GM23248 (cell line): ENCODE measurements at places on chromosomes 1 and 21. TPM values are rescaled to one million over a fixed set of nuclear protein-coding genes. Genes with fewer than 3 reads are reported as not detected.

Gene THEM5
- not detected in 2 replicates for total RNA-seq

Gene IL12RB2
- total RNA-seq: not detected in 2 replicates

Gene EXTL1
- 3.4 and 5.5 TPM in 2 replicates for total RNA-seq

Gene PCAT6
- not detected in 2 replicates for total RNA-seq

Gene BSND
- not detected in 2 replicates for total RNA-seq

Gene UMODL1
- not detected in 2 replicates for total RNA-seq

Gene TMEM269
- not detected in 2 replicates for total RNA-seq

Gene ECE1
- 100 and 124 TPM in 2 replicates for total RNA-seq

Gene ATP1A2
- total RNA-seq: 0.11 and 0.13 TPM in 2 replicates

Gene NBPF12
- 4.5 and 6.2 TPM in 2 replicates for total RNA-seq

Gene PBXIP1
- total RNA-seq: 70.4 and 72.2 TPM in 2 replicates

Gene OPRD1
- not detected in 2 replicates for total RNA-seq

Gene RIMS3
- 0.25 TPM in 1 of 2 replicates, not detected in the other for total RNA-seq

DNA sequence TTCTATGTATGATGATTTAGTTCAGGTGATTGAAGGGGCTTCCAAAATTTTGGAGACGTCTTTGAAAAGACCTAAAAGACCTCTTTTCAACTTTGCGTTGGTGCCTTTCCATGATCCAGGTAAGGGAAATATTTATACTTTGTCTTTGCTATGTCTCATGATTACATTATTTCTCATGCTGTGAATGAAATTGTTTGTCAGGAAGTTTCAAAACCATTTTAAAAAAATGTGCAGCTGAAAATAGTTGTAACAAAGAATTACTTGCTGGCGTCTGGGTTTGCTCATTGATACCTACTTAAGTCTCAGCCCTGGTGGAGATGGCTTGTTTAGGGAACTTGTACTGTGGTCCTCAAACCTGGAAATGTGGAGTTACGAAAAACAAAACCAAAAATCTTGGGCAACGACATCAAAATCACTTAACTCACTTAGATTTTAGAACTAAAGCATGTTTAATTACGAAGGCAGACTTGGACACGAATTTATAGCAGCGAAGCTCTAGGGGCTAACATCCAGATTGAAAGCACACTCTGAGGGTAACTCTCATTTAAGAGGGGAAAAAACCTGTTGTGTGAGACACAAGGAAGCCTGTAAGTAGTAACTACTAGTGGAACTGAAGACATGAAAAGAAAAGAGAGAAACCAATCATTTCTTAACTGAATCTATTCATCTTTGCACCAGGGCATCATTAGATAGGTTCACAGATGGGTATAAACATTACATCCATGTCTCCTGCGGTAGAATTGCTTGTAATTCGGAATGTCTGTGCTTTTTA is 924 bp downstream of the HMCN1 start:
- DNase-seq: peak; percentile 46

DNA sequence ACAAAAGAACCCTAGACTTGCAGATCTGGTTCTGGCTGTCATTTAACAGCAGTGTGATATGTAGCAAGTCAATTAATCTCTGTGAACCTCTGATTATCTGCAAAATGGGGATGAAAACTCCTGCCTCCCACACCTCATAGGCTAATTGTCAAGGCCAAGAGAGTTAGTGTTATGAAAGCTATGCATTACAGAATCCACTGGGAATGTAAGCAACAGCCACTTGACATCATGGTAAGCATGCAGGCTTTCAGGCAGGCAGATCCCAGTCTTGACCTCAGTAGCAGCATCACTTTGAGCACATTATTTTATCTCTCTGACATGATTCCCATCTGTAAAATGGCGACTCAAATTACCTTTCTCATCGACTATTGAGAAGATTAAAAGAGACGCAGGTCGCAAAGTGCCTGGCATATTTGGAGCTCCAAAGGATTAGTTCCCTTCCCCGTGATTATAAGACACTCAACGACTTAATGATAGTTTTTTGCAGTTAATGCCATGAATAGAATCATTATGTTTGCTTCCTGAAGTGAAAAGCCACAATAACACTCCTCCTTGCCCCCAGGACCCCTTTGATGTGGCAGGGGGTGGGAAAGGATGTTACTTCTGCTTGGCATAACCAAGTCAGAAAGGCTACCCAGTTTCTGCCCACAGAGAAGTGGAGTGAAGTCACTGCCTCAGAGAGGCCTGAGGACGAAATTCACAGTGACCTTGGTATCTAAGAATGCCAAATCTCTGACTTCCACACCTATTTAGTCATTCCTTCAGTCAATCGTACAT is 273.0 kb upstream of the NFIA start:
- no peak for DNase-seq

DNA sequence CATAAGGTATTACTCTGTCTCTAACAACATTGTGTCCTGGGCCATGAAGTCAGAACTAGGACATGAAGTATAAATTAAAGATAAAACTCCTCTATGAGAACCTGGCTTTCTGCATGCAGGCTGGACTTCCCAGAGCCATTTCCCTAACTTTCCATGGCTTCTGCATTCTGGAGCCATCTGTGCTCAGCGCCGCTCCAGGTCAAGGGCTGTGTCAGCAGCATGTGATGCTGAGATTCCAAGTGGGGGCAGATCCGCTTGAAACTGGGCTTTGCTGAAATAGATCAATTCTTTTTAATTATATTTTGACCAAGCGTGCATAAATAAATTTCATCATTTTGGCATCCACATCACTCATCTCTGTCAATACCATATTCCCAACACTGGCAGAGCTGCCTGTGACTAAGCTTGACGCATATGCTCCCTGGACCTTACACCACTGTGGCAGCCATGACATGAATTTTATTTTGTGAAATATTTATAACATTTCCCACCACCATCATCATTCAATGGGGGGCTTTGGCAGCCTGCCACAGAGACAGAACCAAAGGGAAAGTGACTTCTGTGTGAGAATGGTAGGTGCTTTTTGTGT is 110.4 kb upstream of the KCNK1 start:
- no peak for DNase-seq

GRCh38 chr1:162230096-162230495 is 146.6 kb downstream of the SPATA46 start:
- DNase-seq: peak; percentile 23

- no peak for DNase-seq
These were observed 8.9 kb upstream of the ZNF326 start for GRCh38 chr1:89986020-89986419.

- peak; percentile 54 for DNase-seq
These were observed 392.8 kb upstream of the CAMK1G start for GRCh38 chr1:209190591-209191261.

DNA sequence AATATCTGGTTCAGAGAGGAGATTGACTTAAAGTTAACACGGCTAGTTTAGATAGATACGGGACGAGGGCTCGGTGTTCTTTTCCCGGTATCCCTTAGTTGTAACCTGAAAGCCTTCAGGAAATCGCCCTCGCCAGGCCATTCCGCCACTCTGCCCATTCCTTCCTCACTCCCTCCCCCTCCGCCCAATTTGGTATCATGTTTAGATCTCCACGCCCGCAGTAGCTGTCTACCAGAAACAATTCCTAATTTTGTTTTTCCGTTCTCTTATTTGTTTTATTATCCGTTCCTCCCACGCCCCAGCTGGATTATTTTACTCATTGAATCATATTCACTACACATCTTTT is 685 bp upstream of the VAMP4 start:
- peak; percentile 81 for DNase-seq

DNA sequence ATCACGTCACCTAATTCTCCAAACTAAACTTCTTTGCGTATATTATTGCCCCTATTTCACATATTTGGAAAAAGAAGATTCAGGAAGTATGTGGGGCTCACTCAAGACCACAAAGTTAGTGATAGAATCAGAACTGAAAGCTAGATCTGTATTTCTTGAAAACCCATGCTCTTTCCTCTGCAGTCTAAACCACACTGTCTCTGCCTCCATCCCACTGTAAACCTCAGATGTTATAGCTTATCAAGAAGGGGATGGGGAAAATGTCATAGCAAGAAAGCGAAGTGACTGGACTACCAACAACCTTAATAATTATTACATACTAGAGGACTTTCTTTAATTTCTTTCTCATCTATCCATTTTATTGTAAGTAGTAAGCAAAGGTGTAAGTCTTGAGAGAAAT is 257.7 kb upstream of the SGIP1 start:
- DNase-seq: no peak

DNA sequence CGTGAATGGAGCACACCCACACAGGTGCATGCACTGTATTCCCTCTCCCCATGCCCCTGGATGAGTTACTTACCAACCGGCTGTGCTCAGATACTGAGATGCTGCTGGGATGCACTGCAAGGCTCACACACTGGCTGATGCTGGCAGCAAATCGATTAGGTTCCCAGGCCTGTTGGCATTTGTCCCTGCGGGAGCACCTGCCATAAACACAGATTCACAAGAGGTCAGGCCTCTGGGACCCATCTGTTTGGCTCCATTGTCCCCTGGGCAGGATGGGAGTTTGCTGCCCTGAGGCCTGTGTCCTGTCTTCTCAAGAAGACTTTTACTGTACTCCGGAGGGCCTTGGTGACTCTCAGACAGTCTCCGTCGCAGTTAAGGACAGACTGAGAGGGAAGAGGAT is 145.4 kb downstream of the PLXNA2 start:
- no peak for DNase-seq

DNA sequence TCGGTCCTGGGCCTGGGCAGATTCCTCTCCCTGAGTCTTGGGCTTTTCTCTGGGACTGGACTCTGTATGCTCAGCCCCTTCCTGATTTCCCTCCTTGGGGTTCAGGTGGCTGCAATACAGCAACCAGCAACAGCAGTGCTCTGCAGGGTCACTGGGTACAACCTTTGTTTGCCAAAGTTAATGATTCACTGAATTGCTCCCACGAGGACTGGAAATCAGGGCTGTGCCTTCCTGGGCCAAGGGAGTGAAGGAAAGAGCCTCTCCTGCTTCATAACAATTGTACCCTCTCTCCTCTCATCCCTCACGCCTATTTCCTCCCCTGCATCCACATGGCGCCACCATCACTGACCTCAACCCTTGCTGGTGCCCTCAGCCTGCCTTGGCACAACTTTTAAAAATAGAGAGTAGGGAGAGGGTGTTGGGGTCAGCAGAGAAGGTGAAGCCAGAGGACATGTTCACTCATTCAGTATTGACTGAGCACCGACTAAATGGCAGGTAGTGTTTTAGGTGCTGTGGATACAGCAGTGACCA is 52.8 kb upstream of the GOLT1A start:
- peak; percentile 41 for DNase-seq

- no peak for DNase-seq
These were observed 269.3 kb upstream of the LYPLAL1 start for GRCh38 chr1:218904416-218904815.

DNA sequence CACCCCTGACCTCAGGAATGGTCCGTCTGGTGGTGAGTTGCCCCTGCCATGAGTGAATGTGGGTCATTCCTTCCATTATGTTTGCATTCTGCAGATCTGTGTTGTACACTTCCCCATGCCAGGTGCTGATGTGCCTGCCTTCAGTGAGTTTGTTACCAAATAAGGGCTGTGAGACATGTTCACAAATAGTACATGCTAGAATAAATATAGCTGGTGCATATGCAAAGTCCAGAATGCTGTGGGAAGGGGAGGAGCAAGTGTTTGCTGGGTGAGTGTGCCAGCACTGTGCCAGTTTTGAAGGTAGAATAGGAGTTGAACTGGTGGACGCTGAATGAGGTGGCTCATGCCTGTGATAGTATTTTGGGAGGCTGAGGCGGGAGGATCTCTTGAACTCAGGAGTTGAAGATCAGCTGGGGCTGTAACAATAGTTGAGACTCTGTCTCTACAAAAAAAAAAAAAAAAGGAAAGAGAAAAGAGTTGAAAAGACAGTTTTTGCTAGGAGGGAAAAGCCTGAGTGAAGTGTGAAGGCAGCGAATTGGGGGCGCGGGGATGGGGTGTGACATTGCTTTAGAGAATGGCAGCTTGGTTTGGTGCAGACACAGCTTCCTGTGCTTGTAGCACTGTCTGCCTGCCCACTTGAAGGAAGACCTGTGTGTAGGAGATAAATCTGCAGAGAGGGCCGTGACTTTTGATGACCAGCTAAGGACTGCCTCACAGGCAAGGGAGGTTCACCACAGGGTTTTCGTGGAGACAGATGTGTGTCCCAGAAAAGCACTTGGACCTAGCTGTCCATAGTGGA is 61.1 kb downstream of the LGR6 start:
- DNase-seq: no peak

- no peak for DNase-seq
These were observed 6.5 kb upstream of the CLDN19 start for GRCh38 chr1:42746436-42747105.

DNA sequence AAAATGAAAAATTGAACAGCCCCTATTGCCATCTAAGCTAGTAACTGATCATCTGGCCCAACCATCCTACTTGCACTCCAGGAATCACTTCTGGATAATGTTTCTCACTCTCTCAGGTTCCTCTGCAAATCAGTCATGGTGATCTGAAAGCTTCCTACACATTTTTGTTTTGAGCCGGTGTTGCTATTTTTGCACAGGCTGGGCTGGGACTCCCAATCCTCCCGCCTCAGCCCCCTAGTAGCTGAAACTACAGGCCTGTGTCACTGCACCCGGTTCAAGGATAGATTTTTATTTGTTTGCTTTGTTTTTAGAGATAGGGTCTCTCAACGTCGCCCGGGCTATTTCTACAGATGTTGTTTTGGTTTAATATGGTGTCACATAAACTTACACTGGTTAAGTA is 40.5 kb upstream of the HMCN1 start:
- DNase-seq: no peak

DNA sequence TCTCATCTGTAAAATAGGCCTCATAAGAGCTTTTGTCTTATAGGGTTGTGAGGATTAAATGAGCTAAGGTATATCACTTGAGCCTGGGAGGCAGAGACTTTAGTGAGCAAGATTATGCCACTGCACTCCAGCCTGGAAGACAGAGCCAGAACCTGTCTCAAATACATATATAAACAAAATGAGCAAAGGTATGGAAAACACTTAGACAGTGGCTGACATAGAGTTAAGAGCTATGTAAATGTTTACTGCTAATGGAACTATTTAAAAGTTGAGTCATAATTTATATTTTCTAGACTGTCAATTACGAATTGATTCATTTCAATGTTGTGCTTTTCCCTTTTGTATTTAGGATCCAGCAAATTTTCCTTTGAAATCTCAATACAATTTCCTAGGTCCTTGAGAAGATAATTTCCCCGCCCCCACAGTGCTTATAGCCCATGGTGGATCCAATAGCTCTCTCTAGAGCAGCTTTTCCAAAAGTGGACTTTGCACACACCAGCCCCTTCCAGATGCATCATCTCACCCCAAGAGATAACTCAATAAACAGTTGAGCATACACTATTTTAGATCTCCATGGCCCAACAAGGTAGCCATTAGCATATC is 21.8 kb upstream of the RUNX3 start:
- DNase-seq: no peak

- DNase-seq: peak; percentile 47
These were observed 59.8 kb downstream of the XCL1 start for GRCh38 chr1:168636200-168636599.
